ENCODE measurements at places on chromosomes 1 and 21.

- DNase-seq, result no peak
Measured at GRCh38 chr21:14497825-14498224, 48.3 kb downstream of the SAMSN1 start.

DNA sequence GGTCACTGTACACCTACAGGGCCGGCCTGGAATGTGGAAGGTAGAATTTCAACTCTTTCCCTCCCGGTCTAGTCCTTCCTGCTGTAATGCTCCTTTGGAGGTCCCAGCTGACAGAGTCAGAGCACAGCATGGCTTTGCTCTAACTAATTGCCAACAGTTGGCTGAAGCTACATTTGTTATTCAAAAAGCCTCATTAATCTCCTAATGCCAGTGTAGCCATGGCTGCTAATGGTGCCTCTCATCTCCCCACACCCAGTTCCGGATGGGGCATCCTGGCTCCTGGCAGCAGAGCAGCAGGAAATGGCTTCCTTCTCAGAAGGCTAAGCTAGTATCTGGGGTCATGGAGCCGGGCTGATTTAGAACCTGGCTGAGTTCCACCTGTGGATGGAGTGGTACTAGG lies 18.7 kb upstream of the CAMK1G start:
- DNase-seq, result no peak

- no peak for DNase-seq
Measured at GRCh38 chr1:246788895-246789338, 64.7 kb downstream of the SCCPDH start.

- DNase-seq, result no peak
Measured at GRCh38 chr1:228986093-228986904, 251.0 kb downstream of the RHOU start.

- DNase-seq, result no peak
Measured at GRCh38 chr1:67432745-67433144, 2.5 kb upstream of the SERBP1 start.

DNA sequence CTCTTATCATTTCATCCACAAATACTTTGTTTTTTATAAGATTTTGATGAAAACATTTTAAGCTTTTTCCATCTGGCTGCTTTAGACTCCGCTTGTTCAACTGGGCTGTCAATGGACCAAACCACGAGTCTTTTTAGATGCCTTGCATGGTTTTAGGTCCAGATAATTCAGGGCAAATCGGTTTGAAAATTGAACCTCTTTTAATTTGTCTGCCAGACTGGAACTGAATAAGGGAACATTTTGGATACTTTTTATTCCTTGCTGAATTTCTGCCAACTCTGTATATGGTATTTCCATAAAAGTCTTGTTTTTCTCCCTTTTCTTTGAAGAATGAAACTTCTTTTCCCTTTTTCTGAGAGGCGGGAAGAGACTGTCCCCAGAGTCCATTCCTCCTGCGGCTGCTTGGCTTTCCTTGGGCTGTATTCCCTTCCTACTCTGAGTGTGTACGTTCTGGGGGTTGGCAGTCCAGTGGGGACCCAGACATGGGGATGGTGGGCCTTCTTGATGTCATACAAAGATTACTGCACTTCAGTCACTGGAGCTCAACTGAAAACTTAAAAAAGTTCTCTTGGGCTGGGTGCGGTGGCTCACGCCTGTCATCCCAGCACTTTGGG lies 46.5 kb upstream of the CNN3 start:
- no peak for DNase-seq

- DNase-seq, result no peak
Measured at GRCh38 chr1:43267818-43268425, 1.9 kb upstream of the TMEM125 start.

- DNase-seq, result peak; percentile 5
Measured at GRCh38 chr1:51627672-51628071, 10.8 kb downstream of the OSBPL9 start.

DNA sequence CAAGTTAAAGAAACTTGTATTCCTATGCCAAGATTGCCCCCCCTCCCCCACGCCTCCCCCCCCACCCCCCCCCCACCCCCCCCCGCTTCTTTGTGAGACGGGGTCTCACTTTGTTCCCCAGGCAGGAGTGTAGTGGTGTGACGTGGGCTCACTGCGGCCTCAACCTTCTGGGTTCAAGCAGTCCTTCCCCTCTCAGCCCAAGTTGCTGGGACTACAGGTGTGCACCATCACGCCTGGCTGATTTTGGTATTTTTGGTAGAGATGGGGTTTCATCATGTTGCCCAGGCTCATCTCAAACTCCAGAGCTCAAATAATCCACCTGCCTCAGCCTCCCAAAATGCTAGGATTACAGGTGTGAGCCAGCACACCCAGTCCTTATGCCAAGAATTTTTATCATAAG lies 136.6 kb downstream of the POU2F1 start:
- DNase-seq, result no peak

GRCh38 chr1:105072446-105072845 lies 1322.7 kb downstream of the AMY1C start:
- DNase-seq, result no peak

DNA sequence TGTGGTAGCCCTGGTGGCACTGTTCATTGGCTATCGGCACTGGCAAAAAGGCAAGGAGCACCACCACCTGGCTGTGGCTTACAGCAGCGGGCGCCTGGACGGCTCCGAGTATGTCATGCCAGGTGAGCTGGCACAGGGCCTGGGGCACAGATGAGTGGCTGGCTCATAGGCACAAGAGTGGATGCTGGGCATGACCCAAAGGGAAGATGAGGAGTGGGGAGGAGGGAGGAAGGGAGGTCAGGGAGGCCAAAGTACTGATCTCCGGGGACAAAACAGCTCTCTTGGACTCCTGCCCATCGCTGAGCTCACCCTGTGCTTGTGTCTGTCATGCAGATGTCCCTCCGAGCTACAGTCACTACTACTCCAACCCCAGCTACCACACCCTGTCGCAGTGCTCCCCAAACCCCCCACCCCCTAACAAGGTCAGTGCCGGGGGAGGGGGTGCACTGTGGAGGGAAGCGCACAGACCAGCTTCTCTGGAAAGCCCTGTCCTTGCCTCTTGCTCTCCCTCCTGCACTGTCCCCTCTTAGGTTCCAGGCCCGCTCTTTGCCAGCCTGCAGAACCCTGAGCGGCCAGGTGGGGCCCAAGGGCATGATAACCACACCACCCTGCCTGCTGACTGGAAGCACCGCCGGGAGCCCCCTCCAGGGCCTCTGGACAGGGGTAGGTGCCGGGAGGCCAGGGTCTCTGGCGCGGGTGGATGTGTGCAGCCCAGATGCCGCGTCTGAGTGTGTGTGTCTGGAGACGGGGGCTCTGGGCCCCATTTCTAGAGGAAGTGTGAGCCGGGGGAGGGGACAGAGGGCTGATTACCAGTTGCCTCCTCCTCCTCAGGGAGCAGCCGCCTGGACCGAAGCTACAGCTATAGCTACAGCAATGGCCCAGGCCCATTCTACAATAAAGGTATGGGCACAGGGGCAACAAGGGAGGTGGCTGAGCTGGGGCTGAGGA lies 7.3 kb upstream of the LRRC71 start:
- DNase-seq, result no peak

Data from NCI-H748 treated with DMSO at 0.1 percent for 48 hours (cell line).